ENCODE measurements at places on chromosomes 16 and 17. TPM values are rescaled to one million over a fixed set of nuclear protein-coding genes. Genes with fewer than 3 reads are reported as not detected.

CA5A gene
- not detected for total RNA-seq

MYH4 gene
- under 0.01 TPM for total RNA-seq

ABI3 gene
- 1.5 TPM for total RNA-seq

HCRT gene
- total RNA-seq: not detected

HES7 gene
- total RNA-seq: 0.10 TPM

KRTAP17-1 gene
- total RNA-seq: 7.9 TPM

CMTM1 gene
- 2.0 TPM for total RNA-seq

RHOT1 gene
- 66.4 TPM for total RNA-seq

PABPN1L gene
- total RNA-seq: not detected

AGRP gene
- not detected for total RNA-seq

TMEM132E gene
- 0.49 TPM for total RNA-seq

CHST4 gene
- not detected for total RNA-seq

SLC2A4 gene
- total RNA-seq: 11.7 TPM

SNAI3 gene
- total RNA-seq: 0.79 TPM

CHST5 gene
- 0.10 TPM for total RNA-seq

RNF213 gene
- 59.0 TPM for total RNA-seq

CLEC3A gene
- total RNA-seq: not detected

TOB1 gene
- 46.7 TPM for total RNA-seq

PRR14 gene
- 8.4 TPM for total RNA-seq
